Cerebellum (tissue), 4 donors: ENCODE measurements at places on chromosomes 2 and 18. TPM values are rescaled to one million over a fixed set of nuclear protein-coding genes. Genes with fewer than 3 reads are reported as not detected.

FOXI3 gene
- 0.36 TPM for total RNA-seq

IL36G gene
- not detected for total RNA-seq

AQP12A gene
- total RNA-seq = not detected

CAPN13 gene
- total RNA-seq = 0.36 TPM

CBLN2 gene
- 42.6 TPM for total RNA-seq

APCDD1 gene
- total RNA-seq = 41.6 TPM

PUS10 gene
- 7.1 TPM for total RNA-seq

TSGA10 gene
- 21.4 TPM for total RNA-seq

IMPACT gene
- 24.4 TPM for total RNA-seq

CD207 gene
- not detected for total RNA-seq

VAMP5 gene
- total RNA-seq = 6.7 TPM

RGPD3 gene
- total RNA-seq = 0.82 TPM

ALK gene
- 6.4 TPM for total RNA-seq

LIMS1 gene
- total RNA-seq = 20.6 TPM

ATG4B gene
- 57.4 TPM for total RNA-seq

GNLY gene
- not detected for total RNA-seq

EMILIN1 gene
- 2.4 TPM for total RNA-seq

TOGARAM2 gene
- total RNA-seq = 2.6 TPM

IL36A gene
- not detected for total RNA-seq

SERPINB3 gene
- not detected for total RNA-seq

IWS1 gene
- 26.6 TPM for total RNA-seq

KATNAL2 gene
- 5.0 TPM for total RNA-seq

ZFP36L2 gene
- total RNA-seq = 6.6 TPM

SP110 gene
- total RNA-seq = 6.0 TPM

ALPI gene
- total RNA-seq = not detected

TM4SF20 gene
- not detected for total RNA-seq

PDE11A gene
- 14.3 TPM for total RNA-seq

FBXO48 gene
- total RNA-seq = 1.5 TPM

ABHD1 gene
- total RNA-seq = 0.54 TPM

DSC3 gene
- total RNA-seq = 0.36 TPM

CNGA3 gene
- 3.0 TPM for total RNA-seq

ZNF385B gene
- total RNA-seq = 10.5 TPM

TRIM43 gene
- 1.1 TPM for total RNA-seq

CNDP1 gene
- total RNA-seq = 0.36 TPM

NCKAP5 gene
- 25.3 TPM for total RNA-seq

C2orf80 gene
- total RNA-seq = 12.2 TPM

C2orf78 gene
- total RNA-seq = not detected

ACSL3 gene
- total RNA-seq = 121 TPM

UGGT1 gene
- 48.5 TPM for total RNA-seq

CRYGD gene
- total RNA-seq = 1.9 TPM
